ENCODE measurements at places on chromosomes 6 and 20. TPM values are rescaled to one million over a fixed set of nuclear protein-coding genes. Genes with fewer than 3 reads are reported as not detected.

GRCh38 chr6:168333989-168334388 lies 14.4 kb upstream of the DACT2 start:
- no peak for DNase-seq

GRCh38 chr6:150567380-150567779 lies 32.3 kb upstream of the PLEKHG1 start:
- no peak for DNase-seq

- no peak for DNase-seq
These were observed 73.7 kb upstream of the FUCA2 start for GRCh38 chr6:143585241-143585640.

DNA sequence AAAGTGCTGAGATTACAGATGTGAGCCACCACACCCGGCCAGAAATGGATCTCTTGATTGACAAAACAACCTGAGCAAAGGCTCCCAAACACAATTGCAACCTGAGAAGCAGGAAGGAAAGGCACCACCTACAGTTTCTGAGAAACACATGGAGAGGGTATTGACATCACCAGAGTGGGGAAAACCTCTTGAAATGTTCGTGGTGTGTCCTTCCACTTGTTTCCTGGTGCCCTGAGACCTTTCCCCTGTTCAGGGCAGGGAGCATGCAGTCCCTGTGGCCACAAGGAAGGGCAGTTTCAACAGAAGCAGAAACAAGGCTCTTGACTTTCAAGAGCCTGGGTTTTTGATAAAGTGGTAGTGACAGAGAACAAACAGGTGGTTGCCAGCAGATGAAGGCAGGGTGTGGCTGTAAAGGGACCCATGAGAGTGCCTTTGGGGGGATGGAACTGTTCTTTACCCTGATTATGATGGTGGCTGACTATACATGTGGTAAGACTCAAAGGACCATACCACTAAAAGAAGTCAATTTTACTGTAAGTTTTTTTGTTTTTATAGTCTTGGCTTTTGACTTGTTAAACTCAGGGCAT lies 3.2 kb upstream of the BPIFA1 start:
- no peak for DNase-seq

DNA sequence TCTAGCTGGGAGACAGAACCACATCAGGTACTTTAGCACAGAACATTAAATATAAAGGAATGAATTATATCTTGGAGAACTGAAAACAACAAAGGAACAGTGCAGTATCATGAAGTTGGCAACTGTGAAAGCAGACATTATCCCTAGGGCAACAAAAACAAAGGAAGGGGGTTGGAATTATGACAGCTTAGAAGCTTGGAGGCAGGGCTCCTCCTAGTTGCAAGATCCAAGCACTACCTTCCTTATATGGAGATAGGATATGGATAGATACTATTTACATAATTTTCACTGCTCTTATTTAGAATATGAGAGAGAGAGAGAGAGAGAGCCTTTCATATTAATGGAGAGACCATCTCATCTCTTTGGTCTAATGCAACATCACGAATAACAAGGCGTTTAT lies 27.0 kb downstream of the TMEM14A start:
- DNase-seq, result no peak

DNA sequence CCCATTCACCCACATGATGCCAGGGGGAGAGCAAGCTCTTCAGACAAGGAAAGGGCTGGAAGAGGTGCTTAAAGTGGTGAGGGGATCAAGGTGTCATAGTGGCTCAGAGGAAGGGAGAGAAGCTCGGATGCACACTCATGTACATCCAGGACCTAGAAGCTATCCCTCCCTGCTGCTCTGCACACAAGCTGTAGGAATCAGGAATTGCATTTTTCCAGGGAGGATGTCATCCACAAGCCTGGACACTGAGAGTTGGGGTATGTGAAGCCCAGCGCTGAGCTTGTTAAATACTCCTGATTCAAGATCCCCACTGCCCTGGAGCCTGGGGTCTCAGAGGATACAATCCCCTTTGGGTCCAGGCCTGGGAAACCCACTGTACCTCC lies 85.8 kb upstream of the CCDC167 start:
- no peak for DNase-seq

- DNase-seq, result no peak
These were observed 108.6 kb downstream of the MAP3K7 start for GRCh38 chr6:90478278-90478677.

GRCh38 chr6:46776070-46776712 lies 17.0 kb upstream of the MEP1A start:
- no peak for DNase-seq

DNA sequence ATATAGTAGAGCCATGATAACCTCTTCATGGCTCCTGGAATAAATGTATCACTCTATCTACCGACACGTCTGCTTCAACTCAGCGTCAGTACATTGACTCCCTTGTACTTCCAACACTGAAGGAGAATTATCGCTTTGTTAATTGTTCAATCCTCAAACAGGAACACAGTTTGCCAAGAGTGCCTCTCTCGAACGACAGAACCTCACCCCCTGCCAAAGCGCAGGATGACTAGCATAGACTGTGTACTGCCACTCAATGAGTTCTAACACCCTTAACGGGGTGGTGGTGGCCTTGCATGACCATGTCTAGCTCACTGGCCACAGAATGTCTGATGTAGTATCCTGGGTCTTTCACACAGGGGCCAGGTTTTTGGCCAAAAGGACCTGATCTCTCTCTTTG lies 81.4 kb upstream of the HEY2 start:
- DNase-seq, result no peak

DNA sequence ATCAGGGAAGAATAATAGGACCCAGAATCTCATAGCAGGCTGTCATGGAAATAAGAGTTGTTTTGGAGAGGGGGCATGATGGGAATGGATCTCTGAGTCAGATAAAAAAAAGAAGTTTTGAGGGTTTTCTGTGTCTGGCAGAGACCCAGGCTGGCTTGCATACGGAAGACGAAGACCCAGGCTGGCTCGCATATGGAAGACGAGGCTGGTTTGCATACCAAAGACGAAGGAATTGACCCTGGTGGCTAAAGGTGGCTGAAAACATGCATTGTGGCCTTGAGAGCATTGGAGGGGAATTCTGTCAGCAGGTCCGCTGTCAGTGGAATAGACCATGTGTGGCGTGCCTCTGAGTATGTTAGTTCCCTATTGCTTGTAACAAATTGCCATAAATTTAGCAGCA lies 335.1 kb downstream of the BTBD3 start:
- DNase-seq, result no peak

PTCHD4 gene
- total RNA-seq, result 0.18 TPM

SIRPD gene
- total RNA-seq, result not detected

SIRPB1 gene
- 0.40 TPM for total RNA-seq

KHDC1 gene
- total RNA-seq, result not detected

NAA20 gene
- total RNA-seq, result 34.7 TPM

PGC gene
- total RNA-seq, result 0.63 TPM

All from left lobe of liver (tissue), 2 donors.